ENCODE measurements at places on chromosomes 16 and 17.

- DNase-seq: peak; percentile 59
Measured at GRCh38 chr16:86354641-86355513, 155.4 kb upstream of the FOXF1 start.

DNA sequence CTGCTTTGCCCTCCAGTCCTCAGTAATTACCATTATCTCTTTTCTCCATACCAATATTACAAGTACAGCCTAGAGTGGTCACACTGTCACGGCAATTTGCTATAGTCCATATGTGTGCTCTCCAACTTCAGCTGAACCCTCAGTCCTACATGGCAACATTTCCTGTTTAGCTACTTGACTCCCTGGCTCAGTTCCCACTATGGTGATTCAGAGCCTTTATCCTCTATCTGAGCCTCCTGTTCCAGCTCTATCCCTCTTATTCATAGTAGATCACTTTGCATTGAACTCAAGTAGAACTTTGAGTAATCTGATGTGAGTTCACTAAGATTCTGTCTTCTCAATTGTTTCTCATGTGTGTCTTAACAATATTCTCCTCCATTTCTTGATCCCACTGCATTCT lies 43.7 kb upstream of the GOSR1 start:
- no peak for DNase-seq

GRCh38 chr17:77116371-77116860 lies 24.4 kb upstream of the SEC14L1 start:
- no peak for DNase-seq

- DNase-seq: no peak
Measured at GRCh38 chr16:51553314-51553713, 402.2 kb upstream of the SALL1 start.

- no peak for DNase-seq
Measured at GRCh38 chr17:36784633-36785032, 152.6 kb upstream of the LHX1 start.

GRCh38 chr16:67560827-67561342 lies 1.4 kb upstream of the CTCF start:
- no peak for DNase-seq

GRCh38 chr17:13729466-13730134 lies 127.9 kb upstream of the HS3ST3A1 start:
- no peak for DNase-seq

DNA sequence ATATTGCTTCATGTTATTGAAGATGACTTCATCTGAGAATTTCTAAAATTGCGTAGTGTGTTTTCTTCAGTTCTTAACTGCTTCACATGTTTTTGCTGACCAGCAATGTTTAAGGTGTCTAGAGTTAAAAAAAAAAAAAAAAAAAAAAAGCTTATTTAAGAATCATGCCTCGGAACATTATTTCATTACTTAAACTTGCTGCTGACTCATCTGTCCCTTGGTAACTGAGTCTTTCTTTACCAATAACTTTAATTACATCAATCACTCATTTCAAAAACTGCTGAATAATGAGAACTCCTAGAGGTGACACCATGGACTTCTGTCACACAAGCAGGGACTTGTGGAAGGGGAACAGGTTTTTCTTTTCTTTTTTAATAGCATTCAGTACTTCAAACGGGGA lies 16.2 kb downstream of the IRX5 start:
- DNase-seq: no peak

Data from T1000 (cell line).